ENCODE measurements at places on chromosomes 5 and 9.
A peak's percentile ranks its signal among the peaks of the same experiment; 100 is the strongest.

- no peak for DNase-seq
Measured at GRCh38 chr9:35912791-35913400, 3.6 kb downstream of the SPAAR start.

GRCh38 chr5:33828626-33829308 is 63.0 kb downstream of the ADAMTS12 start:
- DNase-seq, result no peak

GRCh38 chr5:81762401-81762800 is 11.5 kb upstream of the SSBP2 start:
- no peak for DNase-seq

DNA sequence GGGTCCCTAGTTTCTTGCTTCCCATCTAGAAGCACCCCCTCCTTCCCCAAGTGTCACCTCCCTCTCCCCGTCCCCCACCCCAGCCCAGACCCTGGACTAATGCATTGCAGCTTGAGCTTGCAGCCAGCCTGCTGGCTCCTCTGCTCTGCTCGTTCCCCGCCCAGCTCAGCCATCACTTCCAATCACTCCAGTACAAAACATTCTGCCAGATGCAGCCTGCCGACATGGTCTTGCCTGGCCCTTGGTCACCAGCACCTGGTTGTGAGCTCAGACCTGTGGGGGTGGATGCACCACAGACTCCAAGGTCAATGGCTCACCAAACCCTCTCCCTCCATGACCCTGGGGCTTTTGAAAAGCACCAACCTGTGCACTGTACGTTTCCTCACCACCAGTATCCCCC is 172.9 kb upstream of the SMIM23 start:
- DNase-seq, result no peak

DNA sequence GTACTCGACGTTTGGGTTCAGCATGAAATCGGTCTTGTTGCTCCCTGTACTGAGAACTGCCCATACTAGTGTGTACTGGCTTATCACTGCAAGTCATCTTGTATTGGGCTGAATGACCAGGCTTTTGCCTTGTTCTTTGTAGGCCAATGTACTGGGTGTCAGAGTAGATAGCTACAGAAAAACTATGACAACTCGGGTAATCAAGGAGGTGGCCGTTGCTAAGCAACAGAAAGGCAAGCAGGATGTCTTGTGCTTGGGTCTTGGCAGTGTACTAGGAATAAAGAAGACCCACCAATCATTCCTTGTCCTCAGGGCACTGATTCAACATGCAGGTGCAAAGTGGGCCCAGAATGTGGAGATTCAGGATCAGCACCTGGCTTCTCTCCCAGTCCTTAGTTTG is 11.9 kb upstream of the SHISAL2B start:
- DNase-seq, result no peak

GRCh38 chr5:10801931-10802666 is 41.1 kb upstream of the DAP start:
- no peak for DNase-seq

DNA sequence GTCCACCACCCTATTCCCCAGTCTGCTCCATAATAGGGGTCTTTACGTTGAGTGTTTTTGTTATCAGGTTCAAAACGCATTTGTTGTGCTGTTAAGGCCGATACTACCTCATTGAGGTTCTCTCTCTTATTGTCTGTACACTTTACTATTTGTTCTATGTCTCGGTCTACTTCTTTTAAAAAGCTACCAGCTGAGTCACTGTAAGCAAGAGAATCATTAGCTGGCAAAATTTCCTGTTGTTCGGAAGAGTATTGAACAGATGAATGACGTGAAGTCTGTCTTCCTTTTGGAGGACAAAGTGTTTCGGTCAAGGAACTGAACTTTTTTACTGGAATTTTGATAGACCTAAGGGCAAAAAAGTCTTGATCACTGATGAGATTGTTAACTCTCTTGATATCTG is 10.3 kb downstream of the LYSMD3 start:
- no peak for DNase-seq

- DNase-seq, result no peak
Measured at GRCh38 chr9:110156902-110157301, 51.1 kb downstream of the C9orf152 start.

DNA sequence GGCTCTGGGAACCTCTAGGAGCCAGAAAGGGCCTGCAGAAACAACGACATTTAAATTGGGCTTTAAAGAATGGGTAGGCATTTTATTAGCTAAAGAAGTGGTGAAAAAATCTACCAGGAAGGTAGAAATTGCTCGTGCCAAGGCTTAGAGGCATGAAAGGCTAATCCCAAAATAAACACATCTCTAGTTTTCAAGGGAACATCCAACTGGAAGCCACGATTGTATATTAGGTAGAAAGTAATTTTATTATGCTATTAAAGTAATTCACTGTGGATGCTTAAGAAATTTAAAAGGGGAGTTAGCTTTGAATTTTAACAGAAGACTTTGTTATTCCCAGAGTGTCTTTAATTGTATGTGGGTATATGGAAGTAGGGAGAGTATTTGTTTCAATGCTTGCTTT is 17.5 kb upstream of the CNTLN start:
- no peak for DNase-seq

GRCh38 chr5:172447646-172448365 is 6.5 kb downstream of the SH3PXD2B start:
- no peak for DNase-seq

DNA sequence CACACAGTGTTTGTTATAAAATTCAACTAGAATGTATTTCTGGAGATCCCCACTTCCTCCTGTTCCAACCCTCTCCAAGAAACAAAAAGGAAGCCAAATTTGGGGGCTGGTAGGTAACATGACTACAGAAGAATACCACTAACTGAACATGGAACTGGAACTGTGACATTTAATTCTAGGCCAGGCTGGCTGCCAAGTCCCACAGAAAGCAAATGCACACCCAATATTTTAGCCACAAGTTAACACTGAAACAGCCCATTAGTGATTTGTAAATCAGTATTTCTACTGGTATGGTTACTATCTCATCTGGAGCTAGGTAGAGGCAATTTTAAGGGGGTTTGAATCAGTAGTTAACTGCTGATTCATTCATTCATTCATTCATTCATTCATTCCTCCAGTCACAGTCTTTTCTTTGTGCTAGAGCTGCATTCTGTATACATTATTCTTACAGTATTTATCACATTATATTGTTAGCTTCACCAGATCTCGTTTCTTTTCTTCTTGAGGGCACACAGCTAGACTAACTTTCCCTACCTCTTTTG is 131.7 kb upstream of the GDNF start:
- DNase-seq, result no peak

DNA sequence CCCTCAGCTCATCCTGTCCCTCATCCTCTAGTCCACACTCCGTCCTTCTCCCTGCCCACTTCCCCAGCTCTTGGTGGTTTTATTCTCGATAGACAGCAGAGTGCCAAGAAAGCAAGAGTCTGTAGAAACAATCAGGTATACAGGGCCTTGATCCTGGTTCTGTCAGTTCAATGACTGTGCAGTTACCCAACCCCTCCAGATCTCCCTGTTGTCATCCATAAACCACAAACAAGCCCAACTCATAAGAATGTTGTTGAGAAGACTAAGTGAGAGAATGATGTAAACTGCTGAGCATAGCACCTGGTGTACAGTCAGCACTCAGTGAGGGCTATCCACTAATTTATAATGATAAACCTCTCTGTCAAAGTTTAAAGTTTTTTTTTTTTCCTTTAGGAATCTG is 31.3 kb downstream of the ISL1 start:
- DNase-seq, result no peak

DNA sequence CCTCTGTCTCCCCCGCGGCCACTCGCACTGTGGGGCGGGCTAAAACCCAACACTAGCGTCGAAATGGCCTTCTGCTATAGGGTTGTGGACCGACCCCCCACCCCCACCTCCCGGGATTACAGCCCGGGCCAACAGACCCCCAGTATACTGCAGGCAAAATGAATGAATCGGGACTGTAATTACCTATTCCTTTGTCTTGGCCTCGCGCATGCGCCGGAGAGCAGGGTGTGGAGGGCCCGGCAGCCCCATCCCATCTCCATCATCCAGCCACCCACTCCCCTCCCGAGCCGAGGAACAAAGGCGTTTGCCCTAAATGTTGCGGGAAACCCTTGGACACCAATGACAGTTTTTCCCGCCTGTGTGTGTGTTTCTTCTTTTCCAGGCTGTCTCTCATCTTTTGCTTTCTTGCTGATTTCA is 1.6 kb downstream of the BASP1 start:
- DNase-seq, result no peak

GRCh38 chr5:34486160-34486848 is 169.8 kb upstream of the RAI14 start:
- DNase-seq, result peak; percentile 73

DNA sequence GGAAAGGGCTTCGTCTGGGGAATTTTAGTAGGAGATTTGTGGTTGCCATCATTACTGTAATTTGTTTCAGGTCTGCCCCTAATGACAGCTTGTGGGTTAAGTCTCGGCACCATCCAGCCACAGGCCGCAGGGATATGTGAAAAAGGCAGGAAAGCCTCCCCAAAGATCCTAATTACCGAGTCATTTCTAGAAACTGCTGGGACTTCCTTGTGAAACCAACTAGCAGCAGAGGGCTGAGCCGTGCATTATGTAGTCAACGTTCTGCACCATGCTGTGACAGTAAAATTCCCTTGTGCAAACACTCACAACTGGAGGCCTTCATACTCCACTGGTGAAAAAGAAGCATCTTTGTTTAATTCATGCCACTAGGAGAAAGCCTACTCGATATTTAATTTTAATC is 230.3 kb downstream of the MPDZ start:
- DNase-seq, result no peak

DNA sequence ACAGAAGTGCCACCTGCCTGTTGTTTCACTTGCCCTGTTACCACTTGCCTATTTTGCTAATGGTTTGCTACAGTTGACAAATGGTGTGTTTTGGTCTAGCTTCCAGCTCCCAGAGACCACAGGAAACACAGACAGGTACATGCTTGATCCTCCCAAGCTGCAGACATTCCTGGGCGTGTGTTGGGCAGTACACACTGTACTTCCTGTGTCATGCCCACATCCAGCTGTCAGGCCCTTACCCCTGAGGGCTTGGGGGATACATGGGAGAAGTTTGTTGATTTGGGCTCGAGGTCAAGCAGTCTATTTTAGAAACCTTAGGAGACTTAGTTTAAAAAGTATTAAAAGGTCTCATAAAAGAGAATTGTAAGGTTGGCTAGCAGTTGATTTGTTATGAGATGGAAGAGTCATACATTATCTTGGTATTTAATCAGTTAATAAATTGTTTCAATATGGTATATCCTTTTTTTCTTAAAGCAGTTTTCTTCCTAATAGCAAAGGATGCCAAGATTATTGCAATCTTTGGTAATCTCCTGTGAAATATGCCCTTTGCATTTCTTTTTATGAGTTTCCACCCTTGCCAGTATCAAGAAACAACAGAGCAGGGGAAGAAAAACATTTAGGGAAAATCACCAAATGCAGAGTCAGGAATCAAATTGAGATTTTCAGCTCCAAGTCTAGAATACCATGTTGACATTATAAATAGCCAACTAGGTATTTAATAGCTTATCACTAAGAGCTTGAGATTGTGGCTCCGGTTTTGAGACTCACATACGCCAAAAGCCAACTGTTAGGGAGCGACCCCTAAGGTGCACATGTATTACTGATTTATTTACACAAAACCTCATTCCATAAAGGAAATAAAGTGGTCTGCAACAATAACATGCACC is 52.3 kb upstream of the CD180 start:
- no peak for DNase-seq

- no peak for DNase-seq
Measured at GRCh38 chr5:142466195-142466971, 141.6 kb upstream of the SPRY4 start.

DNA sequence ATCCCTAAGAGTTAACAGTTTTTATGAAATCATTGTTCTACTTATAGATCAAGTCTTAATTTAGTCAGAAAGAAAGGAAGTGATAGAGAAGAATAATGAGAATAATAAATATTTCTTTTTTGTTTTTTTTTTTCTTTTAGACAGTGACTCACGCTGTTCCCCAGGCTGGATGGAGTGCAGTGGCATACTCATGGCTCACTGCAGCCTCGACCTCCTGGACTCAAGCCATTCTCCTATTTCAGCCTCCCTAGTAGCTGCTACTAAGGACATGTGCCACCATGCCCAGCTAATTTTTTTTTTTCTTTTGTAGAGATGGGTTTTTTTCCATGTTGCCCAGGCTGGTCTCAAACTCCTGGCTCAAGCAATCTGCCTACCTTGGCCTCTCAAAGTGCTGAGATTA is 11.0 kb downstream of the IFNA21 start:
- DNase-seq, result no peak

DNA sequence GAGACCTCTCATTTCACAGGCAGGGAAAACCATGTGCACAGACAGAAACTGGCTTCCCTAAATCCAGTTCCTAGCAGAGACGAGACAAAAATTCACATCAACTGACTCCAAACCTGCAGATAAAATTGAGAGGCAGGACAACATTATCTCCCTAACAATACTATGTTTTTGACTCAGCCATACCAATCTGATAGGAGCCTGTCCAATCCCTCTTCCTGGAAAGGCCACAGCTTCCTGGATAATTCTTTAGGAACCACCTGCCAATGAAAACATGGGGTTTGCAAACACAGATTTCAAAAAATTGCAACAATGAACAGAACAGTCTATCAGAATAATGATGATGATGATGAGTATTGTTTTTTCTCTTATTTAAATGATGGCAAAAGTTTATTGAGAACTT is 22.4 kb downstream of the SH3TC2 start:
- no peak for DNase-seq

DNA sequence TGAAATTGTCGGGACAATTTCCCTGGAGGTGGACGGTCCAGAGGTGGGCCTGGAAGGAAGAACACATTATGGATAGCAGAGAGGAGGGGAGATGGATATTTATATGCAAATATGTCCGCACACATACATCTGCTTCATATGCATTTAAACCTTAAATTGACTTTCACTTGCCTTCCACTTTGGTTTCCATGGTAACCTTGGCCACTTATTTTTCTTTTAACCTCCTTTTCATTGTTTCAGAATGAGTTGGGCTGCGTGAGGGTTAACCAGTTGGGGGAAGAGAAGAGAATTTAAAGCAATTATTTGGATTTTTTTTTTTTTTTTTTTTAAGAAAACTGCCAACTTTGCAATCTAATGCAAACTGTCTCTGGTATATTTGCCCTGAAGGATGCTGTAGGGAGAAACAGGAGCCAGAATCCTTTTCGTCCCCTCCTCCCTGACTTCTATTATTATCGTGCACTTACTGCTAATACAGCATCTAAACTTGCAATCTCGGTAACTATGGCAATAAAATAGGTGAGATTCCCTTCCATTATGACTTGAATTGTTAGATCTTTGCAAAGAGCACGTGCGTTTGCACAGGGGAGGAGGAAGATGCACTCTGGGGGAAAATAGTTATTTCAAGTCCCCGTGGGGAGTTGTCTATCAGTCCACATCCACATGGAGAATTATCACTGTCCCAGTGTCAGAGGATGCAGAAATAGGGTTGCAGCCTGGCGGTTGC is 35.6 kb downstream of the TLR4 start:
- DNase-seq, result no peak

GRCh38 chr9:108322326-108323098 is 533.3 kb downstream of the ACTL7B start:
- no peak for DNase-seq

- no peak for DNase-seq
Measured at GRCh38 chr5:84239494-84239893, 145.2 kb downstream of the EDIL3 start.

GRCh38 chr5:118796081-118796480 is 192.3 kb downstream of the DTWD2 start:
- no peak for DNase-seq

Measured in activated T-cell treated with anti-CD3 and anti-CD28 coated beads, Interleukin-2, amount 50 U/mL, for 24 hours (primary cell).